ENCODE measurements at places on chromosomes 2 and 18.
A peak's percentile ranks its signal among the peaks of the same experiment; 100 is the strongest.

GRCh38 chr2:232444409-232445148 lies 11.4 kb upstream of the ALPI start:
- DNase-seq: peak; percentile 50

DNA sequence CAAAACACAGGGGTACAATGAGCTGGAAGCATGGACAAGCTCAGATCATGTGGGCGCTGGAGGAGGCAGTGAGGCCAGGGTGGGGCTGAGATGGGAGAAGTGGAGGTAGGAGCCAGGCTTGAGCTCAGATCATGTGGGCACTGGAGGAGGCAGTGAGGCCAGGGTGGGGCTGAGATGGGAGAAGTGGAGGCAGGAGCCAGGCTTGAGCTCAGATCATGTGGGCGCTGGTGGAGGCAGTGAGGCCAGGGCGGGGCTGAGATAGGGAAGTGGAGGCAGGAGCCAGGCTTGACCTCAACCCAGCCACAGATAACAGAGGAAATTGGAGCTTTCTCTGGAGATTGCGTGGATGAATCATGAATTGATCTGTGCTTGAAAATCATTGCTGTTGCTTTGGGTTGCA lies 48.3 kb upstream of the TMEM18 start:
- no peak for DNase-seq

DNA sequence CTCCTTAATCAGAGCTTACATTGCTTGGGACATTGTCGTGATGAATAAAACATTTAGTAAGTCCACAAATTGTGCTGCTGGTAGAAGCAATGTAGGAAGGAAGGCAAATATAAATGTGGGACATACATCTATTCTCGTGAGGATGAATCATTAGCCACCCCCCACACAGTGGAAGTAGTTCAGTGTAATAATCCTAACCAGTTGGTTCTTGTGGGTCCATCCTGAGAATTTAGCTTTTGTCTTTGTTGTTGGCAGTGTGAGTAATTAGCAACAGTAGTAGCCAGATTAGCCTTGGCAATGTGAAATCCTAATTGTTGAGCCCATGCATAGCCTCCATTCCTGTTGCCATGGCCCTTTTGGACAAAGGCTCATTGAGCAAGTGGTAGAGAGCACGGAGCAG lies 532.1 kb downstream of the FBXO15 start:
- no peak for DNase-seq

DNA sequence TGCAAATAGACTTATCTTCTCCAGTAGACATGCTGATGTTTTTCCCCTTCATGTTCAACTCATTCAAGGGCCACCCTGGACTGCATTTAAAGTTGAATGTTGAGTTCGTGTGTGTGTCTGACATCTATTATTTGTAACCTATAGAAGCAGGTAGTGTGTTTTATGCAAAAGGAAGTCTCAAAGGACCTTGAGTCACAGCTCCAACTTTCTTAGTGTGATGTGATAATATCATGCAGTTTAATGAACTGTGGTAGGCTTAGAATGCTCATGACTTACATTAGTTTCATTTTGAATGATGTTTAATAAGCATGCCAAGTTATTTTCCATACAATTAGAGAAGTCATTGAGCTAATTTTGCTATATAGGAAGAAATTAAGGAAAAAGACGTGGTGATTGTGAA lies 67.9 kb downstream of the CERS6 start:
- DNase-seq: no peak

DNA sequence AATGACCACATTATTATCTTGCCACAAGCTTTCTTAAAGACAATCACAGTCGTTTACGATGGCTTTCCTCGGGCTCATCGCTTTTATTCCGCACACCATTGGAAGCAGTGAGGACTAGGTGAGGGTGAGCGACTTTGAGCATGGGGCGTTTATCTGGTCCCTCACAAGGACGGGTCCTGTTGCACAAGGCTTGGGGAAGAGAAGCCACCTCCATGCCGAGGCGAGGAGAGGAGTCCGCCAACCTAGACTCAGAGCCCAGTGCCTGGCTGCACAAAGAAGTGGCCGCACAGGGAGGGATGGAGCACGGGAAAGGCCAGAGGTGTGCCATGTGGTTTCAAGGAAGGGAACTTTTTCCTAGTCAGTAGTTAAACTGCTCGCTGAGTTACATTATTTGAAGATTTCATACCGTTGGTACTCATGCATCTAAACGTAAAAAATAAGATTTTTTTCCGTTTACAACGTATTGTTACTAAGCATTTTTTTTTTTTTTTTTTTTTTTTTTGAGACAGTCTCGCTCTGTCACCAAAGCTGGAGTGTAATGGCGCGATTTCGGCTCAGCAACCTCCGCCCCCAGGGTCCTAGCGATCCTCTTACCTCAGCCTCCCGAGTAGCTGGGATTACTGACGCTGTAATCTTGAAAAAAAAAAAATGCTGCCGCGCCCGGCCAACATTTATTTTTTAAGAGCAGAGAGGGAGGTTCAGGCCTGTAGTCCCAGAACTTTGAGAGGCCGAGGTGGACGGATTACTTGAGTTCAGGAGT lies 849 bp upstream of the CYP27C1 start:
- no peak for DNase-seq

- no peak for DNase-seq
These were observed 311.2 kb downstream of the CMPK2 start for GRCh38 chr2:6554466-6554865.

DNA sequence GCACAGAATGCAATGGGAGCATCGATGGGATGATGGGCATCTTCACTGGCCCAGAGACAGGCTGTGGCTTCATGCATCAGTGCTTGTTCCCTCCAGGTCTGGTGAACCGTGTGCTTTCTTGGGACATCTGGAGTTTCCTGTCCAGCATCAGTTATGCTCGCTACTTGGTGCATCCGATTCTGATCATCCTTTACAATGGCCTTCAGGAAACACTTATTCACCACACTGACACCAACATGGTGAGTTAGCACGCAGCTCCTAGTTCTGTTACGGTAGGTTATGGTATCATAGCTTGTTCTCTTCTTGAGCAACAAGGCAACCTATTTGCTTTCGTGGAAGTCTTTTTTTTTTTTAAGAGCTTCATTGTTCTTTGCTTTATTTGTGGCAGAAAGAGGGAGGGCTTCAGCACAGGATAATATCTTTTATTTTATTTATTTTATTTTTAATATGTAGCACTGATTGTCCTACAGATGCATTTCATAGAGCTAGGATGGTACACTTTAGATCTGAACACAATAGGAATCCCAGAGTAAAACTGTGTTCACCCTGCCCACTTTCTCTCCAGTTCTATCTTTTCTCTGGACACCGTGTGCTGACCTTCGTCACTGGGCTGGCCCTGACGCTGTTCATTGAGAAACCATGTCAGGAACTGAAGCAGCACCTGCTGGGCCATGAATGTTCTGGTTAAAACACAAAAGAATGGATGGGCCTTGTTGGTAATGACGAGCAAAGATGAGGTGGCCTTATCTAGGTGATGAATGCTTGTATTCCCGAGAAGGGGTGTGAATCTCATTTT lies 71.2 kb upstream of the SEC11C start:
- no peak for DNase-seq

GRCh38 chr2:241364781-241365180 lies 8.7 kb downstream of the FARP2 start:
- no peak for DNase-seq

- no peak for DNase-seq
These were observed 262.1 kb downstream of the CPS1 start for GRCh38 chr2:210818473-210818872.

- DNase-seq: peak; percentile 7
These were observed 75.8 kb upstream of the SLC1A4 start for GRCh38 chr2:64913357-64913869.

GRCh38 chr2:214492608-214493007 lies 81.8 kb downstream of the VWC2L start:
- DNase-seq: no peak

GRCh38 chr2:206832873-206833272 lies 67.5 kb downstream of the FASTKD2 start:
- DNase-seq: no peak

GRCh38 chr2:223822818-223823217 lies 14.6 kb downstream of the AP1S3 start:
- DNase-seq: no peak

- DNase-seq: peak; percentile 66
These were observed 261.0 kb downstream of the NYAP2 start for GRCh38 chr2:225660262-225661131.

GRCh38 chr18:72325307-72325706 lies 218.8 kb downstream of the CBLN2 start:
- no peak for DNase-seq

DNA sequence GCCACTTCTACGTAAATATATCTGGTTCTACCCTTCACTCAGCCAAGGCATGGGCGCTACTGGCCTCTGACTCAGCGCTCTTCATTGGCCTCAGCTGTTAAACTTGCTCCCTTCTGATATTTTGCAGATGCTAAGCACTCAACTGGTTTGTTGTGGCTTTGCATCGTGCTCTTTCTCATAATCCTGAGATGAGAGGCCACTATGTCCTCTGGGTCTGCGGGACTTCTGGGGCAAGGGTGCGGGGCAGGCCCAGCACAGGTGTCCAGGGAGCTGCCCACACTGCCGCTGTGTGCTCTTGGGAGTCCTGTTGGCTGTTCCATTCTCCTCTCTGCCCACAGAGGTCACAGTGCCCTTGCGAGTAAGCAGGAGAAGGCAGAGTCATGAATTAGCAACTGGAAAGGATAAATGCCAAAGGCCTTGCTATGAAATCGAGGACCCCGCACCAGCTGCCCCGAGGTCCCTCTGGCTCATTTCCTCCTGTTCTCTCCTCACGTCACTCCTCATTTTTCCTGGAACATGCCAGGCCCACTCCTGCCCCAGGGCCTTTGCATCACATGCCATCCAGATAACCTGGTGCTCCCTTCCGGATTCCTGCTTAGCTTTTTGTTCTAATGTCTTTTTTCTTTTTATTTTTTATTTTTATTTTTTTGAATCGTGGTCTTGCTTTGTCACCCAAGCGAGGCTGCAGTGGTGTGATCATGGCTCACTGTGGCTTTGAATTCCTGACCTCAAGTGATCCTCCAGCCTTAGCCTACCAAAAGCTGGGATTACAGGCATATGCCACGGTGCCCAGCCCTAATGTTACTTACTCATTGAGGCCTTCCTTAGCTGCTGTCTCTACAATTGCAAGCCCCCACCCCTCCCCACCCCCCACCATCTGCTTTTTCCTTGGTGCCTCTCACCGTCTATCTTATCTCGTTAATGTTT lies 34.9 kb upstream of the MAT2A start:
- DNase-seq: no peak

GRCh38 chr2:43831543-43832294 lies 6.9 kb downstream of the ABCG5 start:
- no peak for DNase-seq

- no peak for DNase-seq
These were observed 57.4 kb downstream of the KCNE4 start for GRCh38 chr2:223109341-223109740.

DNA sequence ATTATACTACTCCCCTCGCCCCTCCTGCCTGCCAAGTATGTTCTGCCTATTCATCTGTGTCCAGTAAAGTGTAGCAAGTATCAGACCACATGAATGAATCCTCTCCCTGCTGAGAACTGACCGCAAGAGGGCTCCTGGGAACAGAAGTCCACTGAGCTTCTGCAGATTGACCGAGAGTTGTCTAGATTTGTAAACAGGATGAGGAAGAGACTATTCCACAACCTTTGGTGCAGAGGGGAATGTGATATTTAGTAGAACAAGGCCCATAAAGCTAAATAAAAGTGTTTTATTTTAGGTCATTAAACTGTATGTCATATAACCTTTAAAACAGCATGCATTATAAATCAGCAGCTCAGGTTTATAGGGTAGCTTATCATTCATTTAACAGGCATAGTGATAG lies 377.0 kb downstream of the DCC start:
- no peak for DNase-seq

GRCh38 chr2:210671065-210671464 lies 114.7 kb downstream of the CPS1 start:
- no peak for DNase-seq

- DNase-seq: no peak
These were observed 99.6 kb downstream of the PRPF40A start for GRCh38 chr2:152617456-152618192.

DNA sequence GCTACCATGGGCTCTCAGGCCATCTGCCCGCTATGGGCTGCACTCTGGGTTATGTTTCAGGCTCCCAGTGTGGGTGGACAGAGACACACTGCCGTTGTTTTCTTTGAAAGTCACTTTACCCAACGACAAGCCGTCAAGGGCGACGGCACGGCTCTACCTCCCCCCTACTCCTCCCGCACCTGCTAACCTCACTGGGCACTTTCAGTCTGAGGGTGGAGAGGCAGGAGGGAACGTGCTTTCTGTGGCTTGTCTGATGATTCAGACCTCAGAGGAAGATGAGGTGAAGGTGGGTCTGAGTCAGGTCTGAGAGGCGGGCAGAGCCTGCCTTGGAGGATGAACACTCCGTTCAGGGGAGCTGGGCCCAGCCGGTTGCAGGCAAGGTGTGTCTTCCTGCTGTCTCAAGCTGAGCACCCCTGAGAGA lies 147.6 kb upstream of the HDAC4 start:
- no peak for DNase-seq

- DNase-seq: no peak
These were observed 42.6 kb upstream of the RNF152 start for GRCh38 chr18:61935362-61935761.

DNA sequence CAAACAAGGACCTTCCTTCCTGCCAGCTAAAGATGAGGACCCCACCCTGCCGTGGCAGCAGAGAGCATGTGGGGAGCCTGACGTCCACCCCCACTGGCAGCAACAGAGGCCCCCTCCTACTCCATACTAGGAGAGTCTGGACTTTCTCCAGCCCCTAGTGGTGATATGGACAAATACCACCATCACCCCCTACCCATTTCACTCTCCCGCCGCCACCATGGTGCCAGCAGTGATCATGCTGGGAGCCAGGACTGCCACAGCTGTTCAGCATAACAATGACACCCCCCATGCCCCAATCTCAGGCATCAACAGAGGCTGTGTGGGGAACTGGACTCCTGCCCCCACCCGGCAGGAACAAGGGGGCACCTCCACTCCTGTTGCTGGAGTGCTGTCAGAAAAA lies 42.7 kb upstream of the ATP9B start:
- DNase-seq: no peak

GRCh38 chr2:10257036-10257435 lies 45.7 kb upstream of the HPCAL1 start:
- no peak for DNase-seq

DNA sequence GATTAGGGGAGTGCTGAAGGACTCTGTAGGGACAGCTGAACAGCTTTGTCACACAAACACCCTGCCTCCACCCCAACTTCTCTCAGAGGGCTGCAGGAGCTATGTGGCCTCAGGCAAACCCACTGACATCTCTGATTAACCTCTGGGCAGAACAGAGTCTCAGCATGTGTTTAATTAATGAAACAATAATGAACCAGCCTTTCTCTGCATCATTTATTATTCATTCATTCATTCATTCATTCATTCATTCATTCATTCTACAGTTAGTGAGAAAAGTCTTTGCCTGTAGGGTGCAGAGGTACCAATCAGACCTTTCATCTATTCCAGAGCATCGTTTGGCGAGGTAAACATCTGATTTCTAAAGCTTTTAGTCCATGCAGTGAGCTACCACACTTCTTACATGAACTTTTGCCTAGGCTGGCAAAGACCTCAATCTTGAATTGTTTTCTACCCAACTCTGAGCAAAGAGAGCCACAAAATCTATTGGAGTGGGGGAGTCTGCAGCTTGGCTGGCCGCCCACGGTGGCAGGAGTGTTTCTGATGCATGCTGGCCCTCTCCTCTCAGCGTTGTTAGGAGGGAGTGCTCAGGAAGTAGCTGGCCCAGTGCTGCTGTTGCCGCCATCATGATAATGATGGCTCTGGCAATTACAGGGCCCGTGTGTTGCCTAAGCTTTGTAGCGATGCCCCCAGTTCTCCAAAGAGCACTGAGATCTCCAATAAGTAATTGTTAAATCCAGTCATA lies 198.9 kb downstream of the SMAD7 start:
- DNase-seq: no peak

All from T follicular helper cell (primary cell).